ENCODE measurements at places on chromosomes 5 and 9. TPM values are rescaled to one million over a fixed set of nuclear protein-coding genes. Genes with fewer than 3 reads are reported as not detected.

SFXN1 gene
- 89.2 TPM for total RNA-seq

DAP gene
- 61.4 TPM for total RNA-seq

DRD1 gene
- total RNA-seq: 0.13 TPM

IL5 gene
- not detected for total RNA-seq

CHSY3 gene
- 0.09 TPM for total RNA-seq

FBXO10 gene
- 7.2 TPM for total RNA-seq

PALM2AKAP2 gene
- total RNA-seq: 0.47 TPM

RASGRF2 gene
- total RNA-seq: 1.2 TPM

CARD6 gene
- total RNA-seq: 2.9 TPM

DDX4 gene
- not detected for total RNA-seq

TJP2 gene
- 4.9 TPM for total RNA-seq

GTF3C4 gene
- 18.3 TPM for total RNA-seq

OTP gene
- total RNA-seq: 0.13 TPM

MPDZ gene
- 11.0 TPM for total RNA-seq

OBP2B gene
- not detected for total RNA-seq

FBLL1 gene
- total RNA-seq: 0.09 TPM

CYFIP2 gene
- 18.4 TPM for total RNA-seq
